ENCODE measurements at places on chromosomes 11 and 22.
A peak's percentile ranks its signal among the peaks of the same experiment; 100 is the strongest.

DNA sequence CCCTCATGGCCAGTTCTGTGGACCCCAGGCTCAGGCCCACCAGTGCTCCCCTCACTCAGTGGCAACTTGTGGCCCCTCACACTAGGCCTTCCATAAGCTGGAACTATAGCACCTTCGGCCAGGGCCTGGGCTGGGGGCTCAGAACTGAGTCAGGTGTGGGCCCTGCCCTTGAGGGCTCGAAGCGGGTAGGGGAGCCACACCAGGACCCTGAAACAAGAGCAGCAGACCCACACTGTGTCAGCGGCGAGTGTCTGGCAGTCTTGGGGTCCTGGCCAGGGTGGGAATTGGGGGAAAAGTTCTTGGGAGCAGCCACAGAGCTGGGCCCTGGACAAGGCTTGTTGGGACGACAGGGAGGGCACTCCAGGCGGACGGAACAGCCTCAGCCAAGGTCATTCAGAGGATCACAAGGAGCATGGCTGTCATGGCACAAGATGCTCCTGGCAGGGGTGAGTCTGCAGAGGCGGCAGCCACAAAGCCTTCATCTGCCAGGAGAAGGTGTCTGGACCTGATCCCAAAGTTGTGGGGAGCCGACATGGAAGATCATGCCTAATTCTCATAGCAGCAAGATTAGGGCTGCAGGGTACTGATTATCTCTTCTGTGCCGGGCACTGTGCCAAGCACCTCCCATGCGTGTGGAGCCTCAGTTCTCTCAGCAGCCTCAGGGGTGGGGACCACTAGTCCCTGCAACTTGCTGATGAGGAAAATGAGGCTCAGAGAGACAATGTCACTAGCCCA lies 50.7 kb downstream of the SHISAL1 start:
- peak; percentile 23 for DNase-seq

DNA sequence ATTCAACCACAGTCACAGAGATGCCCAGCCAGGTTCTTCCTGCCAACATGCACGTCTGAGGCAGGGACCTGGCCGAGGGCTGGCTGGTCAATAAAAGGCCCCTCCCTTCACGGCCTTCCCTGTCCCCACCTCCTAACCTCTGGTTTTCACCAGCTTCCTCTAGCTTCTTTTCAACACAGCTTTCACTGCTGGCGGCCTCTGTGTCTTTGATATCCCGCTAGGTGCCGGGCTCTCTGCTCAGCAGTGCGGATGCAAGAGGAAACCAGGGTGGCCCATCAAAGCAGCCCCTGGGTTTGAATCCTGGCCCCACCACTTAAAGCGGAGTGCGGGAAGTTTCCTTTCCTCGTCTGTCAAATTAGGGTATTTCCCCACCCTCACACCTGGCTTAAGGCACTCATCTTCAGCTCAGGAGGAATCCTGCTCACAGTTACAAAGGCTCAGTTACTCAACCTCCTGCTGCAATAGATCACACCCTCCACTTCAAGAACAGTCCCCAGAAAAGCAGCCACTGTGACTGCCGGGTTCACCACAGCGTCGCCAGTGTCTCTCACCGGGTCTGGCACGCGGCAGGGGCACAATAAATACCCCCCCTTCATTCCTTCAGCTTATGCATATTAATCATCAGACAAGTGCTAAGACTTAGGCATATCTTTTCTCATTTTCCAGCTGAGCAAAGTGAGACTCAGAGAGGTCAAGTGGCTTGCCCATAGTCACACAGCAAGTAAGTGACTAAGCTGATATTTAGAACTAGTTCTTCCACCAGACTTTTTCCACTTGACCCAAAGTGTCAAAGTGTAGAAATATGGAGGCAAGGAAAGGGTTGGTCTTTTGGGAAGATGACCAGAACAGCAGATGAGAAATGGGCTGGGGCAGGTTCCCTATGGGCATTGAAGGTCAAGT lies 45.7 kb downstream of the TXN2 start:
- no peak for DNase-seq

GRCh38 chr11:77501758-77502157 lies 27.9 kb upstream of the PAK1 start:
- no peak for DNase-seq

GRCh38 chr22:20805972-20806471 lies 32.1 kb downstream of the SERPIND1 start:
- no peak for DNase-seq

DNA sequence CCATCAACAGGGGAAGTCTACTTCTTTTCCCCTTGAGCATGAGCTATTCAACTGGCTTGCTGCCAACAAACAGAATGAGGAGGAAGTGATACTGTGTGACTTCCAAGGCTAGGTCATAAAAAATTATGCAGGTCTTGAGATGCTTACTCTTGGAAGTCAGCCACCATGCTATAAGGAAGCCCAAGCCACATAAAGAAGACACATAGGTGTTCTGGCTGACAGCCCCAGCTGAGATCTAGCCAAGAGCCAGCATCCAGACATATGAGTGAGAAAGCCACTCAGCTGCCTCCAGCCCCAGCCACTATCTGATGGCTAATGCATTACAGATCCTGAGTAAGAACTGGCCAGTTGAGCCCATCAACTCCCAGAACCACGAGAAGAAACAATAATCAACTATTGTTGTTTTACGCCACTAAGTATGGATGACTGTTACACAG lies 31.0 kb upstream of the PPP2R1B start:
- no peak for DNase-seq

GRCh38 chr11:129302386-129303101 lies 73.1 kb upstream of the BARX2 start:
- no peak for DNase-seq

- DNase-seq: no peak
These were observed 49.4 kb downstream of the TEAD1 start for GRCh38 chr11:12723421-12724300.
